Fibroblast of the aortic adventitia (primary cell): ENCODE measurements at places on chromosomes 16 and 17. TPM values are rescaled to one million over a fixed set of nuclear protein-coding genes. Genes with fewer than 3 reads are reported as not detected.

DNA sequence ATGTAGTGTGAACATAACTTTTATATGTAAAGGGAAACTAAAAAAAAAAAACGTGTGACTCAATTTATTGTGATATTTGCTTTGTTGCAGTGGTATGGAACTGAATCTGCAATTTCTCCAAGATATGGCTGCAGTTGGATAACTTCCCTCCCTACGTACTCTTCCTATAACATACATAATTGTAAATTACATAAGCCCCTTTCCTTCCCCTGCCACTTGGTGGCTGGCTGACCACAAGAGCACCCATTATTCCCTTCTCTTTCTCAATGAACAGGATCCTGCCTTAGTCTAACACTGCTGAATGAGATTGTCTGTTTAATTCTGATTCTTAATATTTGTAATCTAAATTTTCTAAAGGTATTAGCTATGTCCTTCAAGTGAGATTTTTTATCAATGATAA lies 27.8 kb downstream of the CCL4 start:
- DNase-seq = no peak

Gene WBP2
- total RNA-seq = 23.3 and 24.1 TPM in 2 replicates

Gene TMEM132E
- total RNA-seq = under 0.01 and 0.74 TPM in 2 replicates

Gene KRTAP9-2
- total RNA-seq = not detected in 2 replicates

Gene SLC47A1
- total RNA-seq = 0.27 and 0.65 TPM in 2 replicates
